ENCODE measurements at places on chromosomes 4 and X. TPM values are rescaled to one million over a fixed set of nuclear protein-coding genes. Genes with fewer than 3 reads are reported as not detected.

DNA sequence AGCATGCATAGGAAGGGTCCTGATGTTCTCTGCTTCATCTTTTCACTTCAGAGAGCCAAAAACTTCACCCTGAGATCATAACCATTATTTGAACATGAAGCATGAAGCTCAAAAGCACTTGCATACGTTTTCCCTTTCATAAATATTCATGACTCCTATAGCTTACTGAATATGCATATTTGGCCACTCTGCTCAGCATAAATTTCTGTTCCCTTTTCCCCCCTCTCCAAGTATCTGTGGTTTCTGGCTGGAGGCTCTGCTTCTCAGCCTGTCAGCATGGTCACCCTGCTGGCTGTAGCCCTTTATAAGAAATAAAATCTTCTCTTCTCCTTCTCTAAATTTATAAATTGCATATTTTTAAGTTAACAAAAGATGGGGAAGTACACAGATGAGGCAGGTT is 384.7 kb upstream of the AGA start:
- DNase-seq, result no peak

Gene SYN1
- total RNA-seq, result not detected

Gene LANCL3
- 0.26 TPM for total RNA-seq

Gene STPG2
- total RNA-seq, result not detected

DNA sequence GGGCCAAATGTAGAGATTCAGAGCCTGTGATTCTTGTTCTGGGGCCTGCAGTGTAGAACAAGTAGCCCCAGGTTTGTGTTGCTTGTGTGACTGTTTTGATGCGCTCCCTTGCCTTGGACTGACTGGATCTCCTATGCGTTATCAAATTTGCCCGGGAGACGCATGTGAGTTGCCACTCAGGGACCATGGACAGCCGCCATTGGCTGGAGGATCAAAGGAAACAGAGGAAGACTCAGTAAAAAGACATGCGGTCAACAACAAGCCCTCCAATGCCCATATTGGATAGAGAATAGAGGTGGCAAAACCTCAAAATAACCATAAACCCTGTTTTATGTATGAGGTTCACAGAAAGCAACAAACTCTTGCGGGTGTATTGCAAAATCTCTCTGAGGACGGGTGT is 327.5 kb upstream of the IGFBP7 start:
- no peak for DNase-seq

- no peak for DNase-seq
Observed at GRCh38 chr4:146439999-146440398, 81.7 kb downstream of the SLC10A7 start.

Gene EFHC2
- total RNA-seq, result not detected

Gene ABCG2
- under 0.01 TPM for total RNA-seq

Gene FANCB
- 1.8 TPM for total RNA-seq

GRCh38 chrX:132088864-132089263 is 39.0 kb downstream of the FRMD7 start:
- DNase-seq, result no peak

GRCh38 chrX:111728096-111728495 is 47.1 kb downstream of the ALG13 start:
- DNase-seq, result no peak

DNA sequence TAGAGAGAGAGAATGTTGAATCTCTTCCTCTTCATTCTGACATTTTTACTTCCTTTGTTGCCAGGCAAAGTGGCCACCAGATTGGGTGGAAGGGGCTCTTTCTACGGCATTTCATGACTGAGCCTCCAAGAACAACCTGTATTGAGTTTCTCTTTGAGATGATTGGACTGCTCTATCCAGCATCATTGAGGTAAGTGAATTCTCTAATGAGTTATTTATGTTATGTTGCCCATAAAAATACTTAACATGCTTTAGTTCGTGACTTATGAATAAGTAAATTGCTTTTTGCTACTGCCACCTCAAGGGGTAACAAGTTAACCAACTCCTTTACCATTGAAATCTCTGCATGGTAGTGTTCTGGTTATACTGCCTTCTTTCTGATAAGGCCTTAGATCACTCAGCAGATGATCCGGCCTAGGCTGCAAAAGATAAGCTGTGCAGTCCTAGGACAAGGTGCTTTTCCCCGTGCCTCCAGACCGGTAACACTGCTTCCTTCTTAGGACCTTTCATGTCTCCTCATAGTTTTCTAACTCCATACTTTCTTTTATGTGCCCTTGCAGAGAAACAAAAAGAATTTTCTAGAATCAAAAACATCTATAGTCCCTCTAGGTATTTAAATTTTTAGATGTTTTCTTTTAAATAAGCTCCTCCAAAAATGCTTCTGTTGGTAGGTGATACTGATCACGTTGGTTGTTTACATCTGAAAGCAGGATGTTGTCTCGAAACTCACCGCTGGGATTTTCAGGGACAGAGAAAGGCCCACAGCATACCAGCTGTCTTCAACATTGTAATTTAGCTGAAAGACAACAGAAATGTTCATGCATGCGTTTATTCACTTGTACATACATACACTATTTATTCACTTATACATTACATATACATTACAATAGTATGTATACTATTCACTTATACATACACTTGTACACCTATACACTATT is 157.1 kb upstream of the RBPJ start:
- DNase-seq, result no peak

GRCh38 chrX:46782034-46782433 is 23.1 kb upstream of the SLC9A7 start:
- DNase-seq, result no peak

Gene DACH2
- total RNA-seq, result 0.26 TPM

Gene PPP4R3C
- total RNA-seq, result not detected

DNA sequence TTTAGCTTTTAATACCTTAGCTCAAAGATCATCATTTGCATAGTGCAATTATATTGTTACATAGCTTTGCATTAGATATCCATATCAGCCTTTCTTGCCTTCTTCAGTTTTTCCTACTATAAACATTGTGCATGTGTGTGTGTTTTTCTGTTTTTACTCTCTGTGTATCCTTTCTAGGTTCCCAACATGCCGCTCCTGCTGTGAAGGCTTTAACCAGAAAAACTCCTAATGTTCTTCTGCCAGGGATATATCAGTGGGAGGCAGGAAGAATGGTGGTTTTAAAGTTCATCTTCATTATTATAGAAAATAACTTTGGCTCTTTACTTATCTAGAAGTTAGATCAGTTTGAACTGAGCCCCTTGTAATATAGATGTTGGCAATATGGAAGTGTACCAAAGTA is 61.2 kb downstream of the CPE start:
- no peak for DNase-seq

Gene CTAG1B
- not detected for total RNA-seq
